ENCODE measurements at places on chromosomes 7 and 10.

DNA sequence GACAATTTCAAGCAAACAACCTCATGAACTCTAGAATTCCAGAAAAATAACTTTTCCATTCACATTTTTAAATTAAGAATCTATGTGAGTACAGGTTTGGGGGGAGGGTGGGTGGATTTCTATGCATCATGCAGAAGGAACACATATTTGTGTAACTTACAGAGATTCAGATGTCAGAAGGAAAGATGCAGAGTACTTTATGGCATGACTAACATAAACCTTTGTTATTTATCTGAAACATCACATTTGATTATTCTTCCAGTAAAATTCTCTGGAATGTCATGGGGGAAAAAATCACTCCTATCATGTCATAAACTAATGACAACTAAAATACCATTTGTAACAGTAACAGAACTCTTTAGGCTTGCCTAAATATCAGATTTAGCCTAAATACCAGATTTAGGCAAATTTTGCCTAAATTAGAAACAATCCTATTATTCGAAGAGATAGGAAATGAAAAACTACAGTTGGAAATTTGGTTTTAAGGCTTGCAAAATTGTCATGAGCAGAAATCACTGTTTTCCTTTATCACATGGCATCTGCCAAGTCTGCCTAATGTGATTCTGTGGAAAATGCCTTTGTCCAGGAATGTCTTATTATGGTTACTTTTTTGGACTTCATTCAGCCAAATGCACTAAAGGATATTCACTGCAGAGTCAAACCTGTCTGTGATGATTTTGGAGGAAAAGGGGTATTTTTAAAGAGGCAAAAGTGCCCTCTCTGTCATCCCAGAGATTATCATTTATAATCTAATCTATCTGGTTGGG, 527.7 kb upstream of the CELF2 start:
- no peaks in the 10 kb centered on the region for H3K27me3 ChIP-seq
- no peaks in the 10 kb centered on the region for H3K4me1 ChIP-seq
- no peak for DNase-seq
- no peak overlapping the region for H3K4me3 ChIP-seq
- H3K36me3 ChIP-seq: no peaks in the 10 kb centered on the region
- H3K27ac ChIP-seq: no peak overlapping the region

- no peak for DNase-seq
- no peaks in the 10 kb centered on the region for H3K4me1 ChIP-seq
- H3K27ac ChIP-seq: no peak overlapping the region
- no peaks in the 10 kb centered on the region for H3K27me3 ChIP-seq
- no peaks in the 10 kb centered on the region for H3K36me3 ChIP-seq
Measured at GRCh38 chr7:98995523-98996149, 117.3 kb downstream of the TRRAP start.

GRCh38 chr10:7272008-7272407, 138.8 kb downstream of the SFMBT2 start:
- H3K27ac ChIP-seq: no peak overlapping the region
- no peak for DNase-seq
- H3K4me3 ChIP-seq: no peak overlapping the region
- H3K36me3 ChIP-seq: no peaks in the 10 kb centered on the region
- H3K27me3 ChIP-seq: no peaks in the 10 kb centered on the region

DNA sequence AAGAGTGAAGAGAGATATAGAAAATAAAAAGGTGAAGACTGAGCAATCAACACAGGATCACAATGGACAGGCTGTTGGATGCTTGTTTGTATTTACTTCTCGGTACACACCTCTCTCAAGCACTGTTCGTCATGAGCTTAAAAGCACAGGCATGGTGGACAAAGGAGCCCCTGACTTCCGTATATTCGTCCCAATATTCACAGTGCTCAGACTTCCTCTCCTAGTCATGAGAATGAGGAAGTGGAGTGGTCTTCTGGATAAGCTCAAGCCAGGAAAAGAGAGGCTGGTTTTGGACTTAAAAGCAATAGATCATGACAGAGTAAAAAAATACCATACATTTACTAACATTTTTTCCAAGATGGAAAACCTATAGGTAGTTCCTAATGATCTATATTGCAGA, 172.5 kb downstream of the SORCS1 start:
- no peaks in the 10 kb centered on the region for H3K36me3 ChIP-seq
- no peak overlapping the region for H3K4me3 ChIP-seq
- no peak overlapping the region for H3K27ac ChIP-seq
- DNase-seq: no peak

- H3K4me3 ChIP-seq: no peak overlapping the region
- no peaks in the 10 kb centered on the region for H3K36me3 ChIP-seq
- H3K4me1 ChIP-seq: peaks cover 3% of the 10 kb centered on the region
- H3K27ac ChIP-seq: no peak overlapping the region
- no peak for DNase-seq
Measured at GRCh38 chr7:47949703-47950102, 1.4 kb upstream of the PKD1L1 start.

DNA sequence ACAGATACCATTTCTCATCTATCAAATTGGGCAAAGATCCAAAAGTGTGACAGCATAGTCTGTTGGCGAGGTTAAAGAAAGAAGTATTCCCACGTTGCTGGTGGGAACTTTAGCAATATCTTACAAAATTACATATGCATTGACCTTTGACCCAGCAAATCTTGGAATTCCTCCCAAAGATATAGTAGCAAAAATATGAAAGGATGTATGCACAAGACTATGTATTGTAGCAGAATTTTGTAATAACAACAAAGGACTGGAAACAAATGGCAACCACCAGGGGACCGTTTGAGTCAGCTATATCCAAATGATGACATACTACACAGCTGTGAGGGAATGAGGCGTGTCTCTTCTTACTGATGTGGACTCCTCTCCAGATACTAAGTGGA, 50.2 kb downstream of the KCNH2 start:
- no peak for DNase-seq
- H3K27ac ChIP-seq: no peak overlapping the region
- H3K4me3 ChIP-seq: no peak overlapping the region
- no peaks in the 10 kb centered on the region for H3K27me3 ChIP-seq

DNA sequence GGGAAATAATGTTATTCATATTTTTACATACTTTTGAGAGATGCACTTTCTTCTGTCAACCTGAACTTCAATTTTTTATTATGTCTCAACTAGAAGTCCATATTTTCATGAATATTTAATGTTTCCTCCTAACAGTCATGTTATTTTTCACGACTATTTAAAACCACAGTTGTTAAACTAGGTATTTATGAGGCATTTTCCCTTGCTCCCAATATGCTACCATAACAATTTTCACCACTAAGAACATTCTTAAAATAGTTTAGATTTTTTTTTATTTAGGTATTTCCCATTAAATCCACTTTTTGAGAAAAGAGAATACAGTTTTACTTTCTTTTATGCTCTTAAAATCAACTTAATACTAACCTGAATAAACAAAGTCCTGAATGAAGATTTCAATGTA, 89.4 kb downstream of the JAZF1 start:
- no peak for DNase-seq
- H3K4me1 ChIP-seq: no peaks in the 10 kb centered on the region
- no peaks in the 10 kb centered on the region for H3K27me3 ChIP-seq
- H3K36me3 ChIP-seq: no peaks in the 10 kb centered on the region
- no peak overlapping the region for H3K4me3 ChIP-seq

DNA sequence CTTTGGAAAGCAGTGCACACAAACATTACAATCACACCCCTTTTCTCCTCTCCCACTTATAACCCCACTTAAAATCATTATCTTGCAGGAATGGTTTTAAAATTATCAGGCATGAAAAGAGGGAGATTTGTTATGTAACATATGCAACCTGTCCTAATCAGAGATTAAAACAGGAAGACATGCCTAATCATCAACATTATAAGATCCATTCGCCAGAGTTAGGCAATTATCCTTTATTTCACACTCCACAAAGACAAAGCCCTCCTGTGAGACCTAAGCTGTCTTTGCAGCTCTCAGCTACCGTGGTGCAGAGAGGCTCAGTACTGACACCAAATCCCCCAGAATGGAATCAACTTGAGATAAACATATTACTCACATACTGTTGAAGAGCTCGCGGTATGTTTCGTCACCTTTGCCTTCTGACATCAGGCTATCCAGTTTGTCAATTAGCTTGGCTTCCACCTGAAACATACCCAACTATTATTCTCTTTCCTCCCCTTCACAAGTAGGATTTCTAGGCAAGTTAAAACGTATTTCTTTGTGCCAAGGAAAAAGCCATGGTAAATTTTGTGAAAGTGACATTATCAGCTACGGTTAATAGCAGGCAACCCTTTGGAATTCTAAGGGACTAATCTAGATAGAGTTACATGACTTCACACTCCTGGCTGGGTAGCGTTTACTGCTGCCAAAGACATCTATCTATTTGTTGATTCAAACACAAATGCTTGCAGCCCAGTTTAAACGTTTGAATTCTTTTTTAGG, 226.2 kb upstream of the IMMP2L start:
- H3K27me3 ChIP-seq: no peaks in the 10 kb centered on the region
- H3K4me1 ChIP-seq: peaks cover 6% of the 10 kb centered on the region

DNA sequence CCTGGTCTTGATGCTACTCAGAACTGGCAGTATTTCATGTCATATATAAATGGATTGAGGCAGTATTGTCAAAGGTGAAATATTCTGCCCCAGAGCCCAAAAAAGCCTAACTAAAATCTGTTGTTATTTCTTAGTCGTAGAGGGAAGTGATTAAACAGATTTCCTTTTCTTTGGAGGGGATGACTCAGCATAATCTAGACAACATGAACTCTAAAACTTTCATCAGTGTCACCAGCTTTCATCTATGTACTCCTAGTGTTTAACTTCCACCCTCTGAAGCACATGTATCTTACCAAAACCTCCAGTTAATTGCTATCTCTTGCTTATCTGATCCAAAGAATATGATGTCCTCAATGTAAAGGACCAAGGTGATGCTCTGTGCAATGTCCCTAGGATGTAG, 97.1 kb upstream of the ARID5B start:
- no peak overlapping the region for H3K4me3 ChIP-seq
- no peaks in the 10 kb centered on the region for H3K27me3 ChIP-seq
- peaks cover 2% of the 10 kb centered on the region for H3K36me3 ChIP-seq
- no peak overlapping the region for H3K27ac ChIP-seq
- peaks cover 3% of the 10 kb centered on the region for H3K4me1 ChIP-seq

DNA sequence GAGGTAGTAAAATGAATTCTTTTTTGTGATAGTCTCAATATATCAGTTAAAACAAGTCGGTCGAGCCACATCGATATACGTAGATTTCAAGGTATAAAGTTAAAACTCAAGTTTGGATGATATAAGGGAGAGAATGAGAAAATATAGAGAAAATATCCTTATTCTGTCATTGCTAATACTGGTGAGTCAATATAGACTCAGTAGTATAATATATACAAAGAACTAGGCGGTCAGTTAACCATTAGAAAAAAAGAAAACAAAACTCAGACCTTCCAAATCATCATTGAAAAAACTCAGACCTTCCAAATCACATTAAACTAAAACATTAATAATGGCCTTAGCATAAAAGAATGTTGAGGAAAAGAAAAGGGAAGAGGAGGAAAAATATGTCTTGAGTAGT, 817.1 kb upstream of the IGFBP3 start:
- H3K27me3 ChIP-seq: no peaks in the 10 kb centered on the region
- no peaks in the 10 kb centered on the region for H3K36me3 ChIP-seq
- no peak for DNase-seq
- no peak overlapping the region for H3K27ac ChIP-seq
- no peak overlapping the region for H3K4me3 ChIP-seq
- peaks cover 2% of the 10 kb centered on the region for H3K4me1 ChIP-seq

DNA sequence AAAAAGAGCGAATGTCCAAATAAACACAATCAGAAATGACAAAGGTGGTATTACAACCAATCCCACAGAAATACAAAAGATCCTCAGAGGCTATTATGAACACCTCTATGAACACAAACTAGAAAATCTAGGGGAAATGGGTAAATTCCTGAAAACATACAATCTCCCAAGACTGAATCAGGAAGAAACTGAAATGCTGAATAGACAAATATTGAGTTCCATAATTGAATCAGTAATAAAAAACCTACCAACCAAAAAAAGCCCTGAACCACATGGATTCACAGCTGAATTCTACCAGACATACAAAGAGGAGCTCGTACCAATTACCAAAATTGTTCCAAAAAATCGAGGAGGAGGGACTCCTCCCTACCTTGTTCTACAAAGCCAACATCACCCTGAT, 56.1 kb upstream of the ZNF800 start:
- no peaks in the 10 kb centered on the region for H3K4me1 ChIP-seq
- DNase-seq: no peak
- no peak overlapping the region for H3K27ac ChIP-seq
- H3K4me3 ChIP-seq: no peak overlapping the region
- no peaks in the 10 kb centered on the region for H3K36me3 ChIP-seq
- no peaks in the 10 kb centered on the region for H3K27me3 ChIP-seq

- H3K4me3 ChIP-seq: no peak overlapping the region
- H3K36me3 ChIP-seq: no peaks in the 10 kb centered on the region
- H3K4me1 ChIP-seq: no peaks in the 10 kb centered on the region
Measured at GRCh38 chr10:63833411-63834060, 312.3 kb downstream of the REEP3 start.

DNA sequence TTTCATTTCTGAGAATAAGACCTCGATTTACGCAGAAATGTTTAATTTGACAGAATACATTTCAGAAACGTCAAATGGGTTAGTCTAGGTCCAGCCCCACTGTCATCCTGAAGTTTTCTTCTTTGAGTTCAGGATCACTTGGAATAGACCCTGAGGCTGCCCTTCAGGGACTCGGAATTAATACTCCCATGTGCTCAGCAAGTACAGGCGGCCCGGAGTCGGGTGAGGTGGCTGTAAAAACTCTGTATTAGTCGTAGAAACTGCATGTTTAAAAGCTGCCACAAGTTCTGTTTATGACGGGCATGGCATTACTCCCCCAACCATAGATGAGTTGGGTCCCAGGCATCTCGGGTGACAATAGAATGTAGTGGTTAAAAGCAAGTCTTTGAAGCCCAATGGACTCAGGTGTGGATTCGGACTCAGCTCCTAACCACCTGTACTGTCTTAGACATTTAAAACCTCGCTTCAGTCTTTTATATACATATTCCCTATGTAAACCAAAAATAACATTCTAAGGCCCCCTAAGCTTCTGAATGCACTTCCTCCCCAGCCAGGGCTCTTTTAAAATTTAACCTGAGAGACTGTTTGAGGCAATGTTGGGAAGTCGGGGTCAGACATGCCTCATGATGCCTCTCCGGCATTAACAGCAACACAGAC, 216.3 kb downstream of the ADARB2 start:
- no peak overlapping the region for H3K27ac ChIP-seq
- H3K4me3 ChIP-seq: no peak overlapping the region
- DNase-seq: no peak
- no peaks in the 10 kb centered on the region for H3K27me3 ChIP-seq
- no peaks in the 10 kb centered on the region for H3K36me3 ChIP-seq

GRCh38 chr10:60367024-60367423, 22.7 kb downstream of the ANK3 start:
- H3K4me1 ChIP-seq: peaks cover 4% of the 10 kb centered on the region
- no peak overlapping the region for H3K4me3 ChIP-seq
- DNase-seq: no peak
- no peaks in the 10 kb centered on the region for H3K36me3 ChIP-seq

GRCh38 chr10:44788147-44789129, 122.7 kb upstream of the TMEM72 start:
- no peak overlapping the region for H3K4me3 ChIP-seq
- no peaks in the 10 kb centered on the region for H3K4me1 ChIP-seq
- no peaks in the 10 kb centered on the region for H3K36me3 ChIP-seq
- no peak for DNase-seq
